ENCODE measurements at places on chromosomes 1 and 21. TPM values are rescaled to one million over a fixed set of nuclear protein-coding genes. Genes with fewer than 3 reads are reported as not detected.

The PLA2G4A gene
- total RNA-seq, result 7.3 TPM

DNA sequence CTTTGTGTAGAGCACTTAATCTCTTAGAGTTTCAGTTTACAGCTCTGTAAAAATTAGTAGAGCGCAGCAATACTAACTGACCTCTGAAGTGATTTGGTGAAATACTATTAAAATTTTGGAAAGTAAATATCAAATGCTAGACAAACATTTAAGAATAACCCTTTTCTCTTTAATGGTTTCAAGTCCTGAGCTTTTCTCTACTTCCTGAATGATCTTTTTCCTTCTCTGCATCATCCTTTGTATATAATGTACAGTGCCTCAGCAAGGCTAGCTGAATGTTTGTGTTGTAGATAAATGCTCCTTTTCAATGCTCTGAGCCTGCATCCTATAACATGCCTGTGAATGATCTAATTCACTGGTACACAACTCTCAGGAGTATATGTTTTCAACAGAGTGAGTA, 272.9 kb downstream of the ADGRL2 start:
- no peaks in the 10 kb centered on the region for H3K36me3 ChIP-seq
- H3K4me1 ChIP-seq, result no peaks in the 10 kb centered on the region
- H3K4me3 ChIP-seq, result no peak overlapping the region
- H3K27ac ChIP-seq, result no peak overlapping the region
- no peak for DNase-seq

DNA sequence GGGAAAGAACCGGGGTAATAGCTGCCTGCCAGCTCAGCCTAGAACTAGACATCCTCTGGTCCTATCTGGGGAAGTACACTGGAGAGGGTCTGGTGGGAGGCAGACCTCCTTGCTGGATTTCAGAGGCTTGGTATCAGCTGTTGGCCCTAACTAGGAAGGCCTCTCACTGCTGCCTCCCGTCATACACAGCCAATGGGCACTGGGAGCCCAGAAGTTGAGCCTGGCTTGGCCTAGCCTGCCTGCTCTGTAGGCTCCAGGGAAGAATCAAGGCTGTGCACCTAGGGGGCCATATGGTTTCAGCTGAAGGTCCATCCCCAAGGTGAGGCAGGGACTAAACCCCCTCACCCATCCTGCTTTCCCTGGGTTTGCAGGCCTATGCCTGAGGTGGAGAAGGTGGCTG, 4.3 kb upstream of the MUTYH start:
- H3K4me1 ChIP-seq, result peaks cover 12% of the 10 kb centered on the region
- H3K27ac ChIP-seq, result no peak overlapping the region
- DNase-seq, result no peak
- peaks cover 14% of the 10 kb centered on the region for H3K36me3 ChIP-seq
- H3K27me3 ChIP-seq, result no peaks in the 10 kb centered on the region
- H3K4me3 ChIP-seq, result no peak overlapping the region

GRCh38 chr1:9652379-9653209, 1.1 kb downstream of the PIK3CD start:
- peaks cover 7% of the 10 kb centered on the region for H3K4me1 ChIP-seq
- DNase-seq, result peak; percentile 11
- no peaks in the 10 kb centered on the region for H3K36me3 ChIP-seq
- H3K27ac ChIP-seq, result no peak overlapping the region

The COL6A2 gene
- 350 TPM for total RNA-seq

The LGR6 gene
- total RNA-seq, result 4.1 TPM

GRCh38 chr1:90139837-90140236, 144.9 kb downstream of the ZNF326 start:
- no peaks in the 10 kb centered on the region for H3K4me1 ChIP-seq
- no peak for DNase-seq
- no peak overlapping the region for H3K27ac ChIP-seq
- no peaks in the 10 kb centered on the region for H3K27me3 ChIP-seq
- no peaks in the 10 kb centered on the region for H3K36me3 ChIP-seq

- H3K4me3 ChIP-seq, result no peak overlapping the region
- peaks cover 21% of the 10 kb centered on the region for H3K4me1 ChIP-seq
- no peaks in the 10 kb centered on the region for H3K36me3 ChIP-seq
These were observed 41.0 kb downstream of the NPHP4 start for GRCh38 chr1:5950994-5951785.

- H3K4me1 ChIP-seq, result no peaks in the 10 kb centered on the region
- H3K27me3 ChIP-seq, result no peaks in the 10 kb centered on the region
- no peaks in the 10 kb centered on the region for H3K36me3 ChIP-seq
These were observed 67.9 kb upstream of the PPM1J start for GRCh38 chr1:112783059-112783458.

GRCh38 chr1:29501227-29501976, 265.1 kb downstream of the PTPRU start:
- no peaks in the 10 kb centered on the region for H3K4me1 ChIP-seq
- H3K36me3 ChIP-seq, result no peaks in the 10 kb centered on the region
- DNase-seq, result no peak
- H3K27ac ChIP-seq, result no peak overlapping the region
- H3K4me3 ChIP-seq, result no peak overlapping the region

GRCh38 chr1:53604291-53604919, 134.6 kb downstream of the GLIS1 start:
- no peak for DNase-seq
- no peaks in the 10 kb centered on the region for H3K36me3 ChIP-seq
- no peak overlapping the region for H3K27ac ChIP-seq
- no peak overlapping the region for H3K4me3 ChIP-seq
- H3K27me3 ChIP-seq, result no peaks in the 10 kb centered on the region

- no peak overlapping the region for H3K4me3 ChIP-seq
- H3K27me3 ChIP-seq, result peaks cover 10% of the 10 kb centered on the region
- H3K36me3 ChIP-seq, result no peaks in the 10 kb centered on the region
These were observed 12.0 kb upstream of the RHBG start for GRCh38 chr1:156356875-156357534.

The WASF2 gene
- total RNA-seq, result 47.9 TPM

- H3K36me3 ChIP-seq, result peaks cover 2% of the 10 kb centered on the region
- H3K4me3 ChIP-seq, result no peak overlapping the region
- DNase-seq, result no peak
- no peaks in the 10 kb centered on the region for H3K27me3 ChIP-seq
- peaks cover 3% of the 10 kb centered on the region for H3K4me1 ChIP-seq
- peak overlapping the region; percentile 72 for H3K27ac ChIP-seq
These were observed 84.4 kb upstream of the JAK1 start for GRCh38 chr1:65050735-65051134.

DNA sequence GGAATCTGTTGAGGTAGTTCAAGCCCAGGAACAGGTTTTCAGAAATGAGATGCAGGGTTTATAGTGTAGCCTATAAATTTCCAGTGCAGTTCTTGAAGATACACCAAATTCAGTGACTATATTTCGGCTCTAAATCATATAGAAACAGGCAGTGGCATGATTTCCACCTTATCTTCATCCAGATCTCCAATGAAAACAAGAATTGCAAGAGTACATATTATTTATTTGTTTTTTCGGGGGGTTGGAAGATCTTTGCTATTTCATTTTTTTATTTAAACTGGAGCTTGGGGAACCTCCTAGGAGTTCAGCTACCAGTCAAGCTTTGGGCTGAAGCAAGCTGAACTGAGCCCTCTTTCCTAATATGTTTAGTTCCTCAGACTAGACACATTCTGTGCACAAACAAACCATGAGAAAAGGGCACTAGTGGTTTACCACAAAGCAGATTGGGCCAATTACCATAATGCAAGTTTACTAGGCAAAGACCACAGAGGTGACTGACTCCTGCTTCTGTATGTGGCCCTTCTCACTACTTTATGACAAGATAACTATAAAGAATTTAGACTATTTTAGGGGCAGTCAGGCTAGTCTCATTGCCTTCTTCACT, 68.5 kb downstream of the RGS2 start:
- no peak for DNase-seq
- H3K36me3 ChIP-seq, result no peaks in the 10 kb centered on the region
- H3K4me3 ChIP-seq, result no peak overlapping the region
- H3K27me3 ChIP-seq, result no peaks in the 10 kb centered on the region

GRCh38 chr1:54499360-54500106, 48.5 kb upstream of the ACOT11 start:
- no peak overlapping the region for H3K27ac ChIP-seq
- peak; percentile 89 for DNase-seq
- no peaks in the 10 kb centered on the region for H3K36me3 ChIP-seq
- H3K4me1 ChIP-seq, result peaks cover 18% of the 10 kb centered on the region
- H3K4me3 ChIP-seq, result no peak overlapping the region

The OR2M5 gene
- not detected for total RNA-seq

DNA sequence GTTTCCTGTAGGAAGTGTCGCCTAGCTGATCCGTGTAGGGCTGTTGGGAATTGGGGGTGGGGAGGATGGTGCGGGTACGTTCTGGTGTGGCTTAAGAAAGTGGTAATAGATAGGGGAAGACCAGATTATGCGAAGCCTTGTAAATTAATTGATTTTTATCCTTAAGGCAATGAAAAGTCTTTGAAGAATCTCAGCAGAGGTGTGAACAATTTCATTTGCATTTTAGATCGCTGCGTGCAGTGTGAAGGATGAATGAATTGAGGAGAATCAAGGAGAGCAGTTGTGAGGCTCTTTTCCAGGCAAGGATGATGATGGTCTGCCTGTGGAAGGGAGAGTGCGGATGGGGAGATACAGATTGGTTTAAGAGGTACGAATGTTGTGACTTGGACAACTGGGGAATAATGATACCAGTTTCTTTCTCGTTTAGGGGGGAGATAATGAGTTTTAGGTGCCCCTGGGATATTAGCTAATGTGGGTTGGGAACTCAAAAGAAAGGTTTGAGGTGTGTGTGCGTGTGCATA, 813 bp upstream of the DEDD start:
- H3K4me1 ChIP-seq, result peaks cover 10% of the 10 kb centered on the region
- H3K27ac ChIP-seq, result peak overlapping the region; percentile 93
- H3K27me3 ChIP-seq, result no peaks in the 10 kb centered on the region
- DNase-seq, result no peak
- H3K4me3 ChIP-seq, result peak overlapping the region; percentile 67

DNA sequence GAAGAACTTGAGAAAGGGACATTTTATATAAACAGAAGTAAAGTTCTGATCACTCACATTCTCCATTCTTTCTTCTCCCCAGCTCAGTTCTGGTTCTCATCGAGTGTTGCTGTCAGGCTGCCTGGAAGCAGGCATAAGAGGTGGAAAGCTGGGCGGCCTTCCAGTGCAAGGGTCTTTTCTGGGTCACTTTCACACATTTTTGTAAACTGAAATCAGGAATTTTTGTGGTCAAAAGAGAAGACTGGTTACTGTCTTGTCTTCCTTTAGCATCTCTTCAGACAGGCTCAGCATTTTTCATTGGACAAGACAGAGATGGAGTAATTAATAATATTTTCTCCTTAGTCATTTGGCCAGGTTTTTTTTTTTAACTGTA, 93.7 kb downstream of the CTH start:
- no peaks in the 10 kb centered on the region for H3K27me3 ChIP-seq
- H3K4me3 ChIP-seq, result no peak overlapping the region
- no peaks in the 10 kb centered on the region for H3K36me3 ChIP-seq
- H3K27ac ChIP-seq, result no peak overlapping the region

DNA sequence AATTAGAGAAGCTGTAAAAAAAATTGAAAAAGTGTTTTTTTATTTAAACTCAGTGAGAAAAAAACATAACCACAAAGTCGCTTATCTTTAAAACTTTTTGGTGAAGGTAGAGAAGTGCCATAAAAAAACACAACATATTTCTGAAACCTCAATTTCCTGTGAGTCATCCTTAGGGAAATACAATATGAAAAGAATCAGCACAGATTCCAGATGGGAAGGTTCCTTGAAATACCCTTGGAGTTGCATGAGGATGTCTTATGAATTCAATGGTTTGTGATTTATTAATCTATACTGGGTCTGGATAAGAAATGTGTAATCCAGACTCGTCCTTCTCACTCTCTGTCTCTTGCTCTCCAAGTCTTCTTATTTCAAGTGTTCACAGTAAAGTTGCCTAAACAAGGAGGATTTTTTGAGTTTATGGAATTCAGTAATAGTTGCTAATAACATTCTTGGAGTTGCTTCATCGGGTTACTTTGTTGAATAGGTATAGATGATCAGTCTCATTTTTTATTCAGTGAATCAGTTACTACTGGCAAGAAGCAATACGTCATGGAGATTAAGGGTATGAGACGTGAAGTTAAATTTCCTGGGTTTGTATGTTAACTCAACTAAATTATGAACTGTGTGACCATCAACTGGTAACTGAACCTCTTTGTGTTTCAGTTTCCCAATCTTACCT, 191.4 kb downstream of the KCNK2 start:
- DNase-seq, result no peak
- no peak overlapping the region for H3K4me3 ChIP-seq
- H3K4me1 ChIP-seq, result peaks cover 10% of the 10 kb centered on the region
- H3K27ac ChIP-seq, result no peak overlapping the region
- no peaks in the 10 kb centered on the region for H3K27me3 ChIP-seq

- H3K36me3 ChIP-seq, result no peaks in the 10 kb centered on the region
- H3K4me1 ChIP-seq, result no peaks in the 10 kb centered on the region
- DNase-seq, result no peak
- no peak overlapping the region for H3K4me3 ChIP-seq
- no peaks in the 10 kb centered on the region for H3K27me3 ChIP-seq
These were observed 109.2 kb downstream of the FAM78B start for GRCh38 chr1:166057650-166058049.

DNA sequence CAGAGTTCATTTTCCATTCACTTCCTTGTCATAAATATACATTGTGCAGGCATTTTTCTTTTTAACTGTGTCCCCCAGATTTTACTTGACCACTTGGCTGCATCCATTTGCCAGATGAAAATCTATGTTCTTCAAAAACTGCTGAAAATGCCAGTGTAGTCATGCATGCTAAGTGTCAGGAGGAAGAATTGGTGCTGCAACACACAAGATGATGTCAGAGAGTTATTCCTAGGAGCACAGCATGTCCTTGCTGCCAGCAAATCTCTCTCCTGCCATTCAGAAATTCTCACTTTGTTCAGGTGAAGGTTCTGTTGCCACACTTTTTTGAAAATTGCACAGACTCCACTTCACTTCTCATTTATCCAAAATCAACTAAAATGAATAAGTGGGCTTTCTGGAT, 106.4 kb upstream of the MAGI3 start:
- no peak overlapping the region for H3K4me3 ChIP-seq
- no peaks in the 10 kb centered on the region for H3K27me3 ChIP-seq
- H3K36me3 ChIP-seq, result no peaks in the 10 kb centered on the region
- no peaks in the 10 kb centered on the region for H3K4me1 ChIP-seq

Measured in lung (tissue), 17 donors.